Sigmoid colon (tissue), 7 donors: ENCODE measurements at places on chromosomes 11 and 22. TPM values are rescaled to one million over a fixed set of nuclear protein-coding genes. Genes with fewer than 3 reads are reported as not detected.

GLYAT gene
- not detected for total RNA-seq

VWCE gene
- total RNA-seq: 1.1 TPM

MS4A6E gene
- not detected for total RNA-seq

GP1BB gene
- 1.6 TPM for total RNA-seq

OR6A2 gene
- total RNA-seq: 0.14 TPM

HTR3B gene
- total RNA-seq: not detected

MYOD1 gene
- not detected for total RNA-seq

CHRM1 gene
- total RNA-seq: 0.36 TPM

- no peak for DNase-seq
These were observed 313.7 kb downstream of the MN1 start for GRCh38 chr22:27487600-27488452.

DNA sequence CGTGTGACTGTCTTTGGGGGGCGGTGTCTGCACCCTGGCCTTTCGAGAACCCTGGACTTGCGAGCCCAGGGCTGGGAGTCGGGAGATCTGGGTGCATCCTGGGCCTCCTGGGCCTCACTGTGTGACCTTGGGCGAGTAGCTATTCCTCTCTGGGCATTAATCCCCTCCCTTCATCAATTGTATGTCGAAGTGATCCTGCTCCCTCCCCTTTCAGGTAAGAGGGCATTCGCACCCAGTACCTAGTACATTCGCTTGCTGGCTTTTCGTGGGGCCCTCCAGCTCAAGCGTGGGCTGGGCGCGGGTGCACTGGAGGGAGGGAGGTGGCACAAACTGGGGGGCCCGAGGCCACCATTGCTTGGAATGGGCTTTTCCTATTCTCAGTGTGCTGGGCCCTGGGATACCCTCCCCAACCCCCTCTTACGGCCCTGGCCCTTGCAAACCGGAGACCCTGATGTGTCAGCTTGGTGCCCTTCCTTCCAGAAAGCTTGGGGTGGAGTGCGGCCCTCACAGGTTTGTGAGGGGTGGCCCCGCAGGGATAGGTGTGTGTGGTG is 530 bp downstream of the USP35 start:
- DNase-seq: peak; percentile 62

DNA sequence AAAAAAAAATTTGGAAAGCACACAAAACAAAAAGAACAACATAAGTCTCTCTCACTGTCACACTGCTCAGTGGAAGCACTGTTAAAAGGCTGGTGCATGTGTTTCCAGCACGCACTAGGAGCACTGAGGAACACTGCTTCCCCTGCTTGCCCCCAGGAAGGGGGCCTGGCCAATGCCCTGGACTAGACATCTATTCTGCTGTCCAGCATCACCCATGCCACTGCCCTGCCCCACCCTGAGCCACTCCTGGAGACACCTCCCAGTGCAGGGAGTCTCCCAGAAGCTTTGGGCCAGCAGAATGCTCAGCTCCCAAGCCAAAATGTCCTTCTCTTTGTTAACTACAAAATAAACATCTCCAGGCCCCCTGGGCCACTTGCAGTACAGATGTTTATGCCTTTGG is 49.7 kb upstream of the EMID1 start:
- DNase-seq: peak; percentile 40

- no peak for DNase-seq
These were observed 432.2 kb downstream of the RAB38 start for GRCh38 chr11:87743007-87743406.

GRCh38 chr11:87477321-87477720 is 439.6 kb downstream of the TMEM135 start:
- no peak for DNase-seq

DNA sequence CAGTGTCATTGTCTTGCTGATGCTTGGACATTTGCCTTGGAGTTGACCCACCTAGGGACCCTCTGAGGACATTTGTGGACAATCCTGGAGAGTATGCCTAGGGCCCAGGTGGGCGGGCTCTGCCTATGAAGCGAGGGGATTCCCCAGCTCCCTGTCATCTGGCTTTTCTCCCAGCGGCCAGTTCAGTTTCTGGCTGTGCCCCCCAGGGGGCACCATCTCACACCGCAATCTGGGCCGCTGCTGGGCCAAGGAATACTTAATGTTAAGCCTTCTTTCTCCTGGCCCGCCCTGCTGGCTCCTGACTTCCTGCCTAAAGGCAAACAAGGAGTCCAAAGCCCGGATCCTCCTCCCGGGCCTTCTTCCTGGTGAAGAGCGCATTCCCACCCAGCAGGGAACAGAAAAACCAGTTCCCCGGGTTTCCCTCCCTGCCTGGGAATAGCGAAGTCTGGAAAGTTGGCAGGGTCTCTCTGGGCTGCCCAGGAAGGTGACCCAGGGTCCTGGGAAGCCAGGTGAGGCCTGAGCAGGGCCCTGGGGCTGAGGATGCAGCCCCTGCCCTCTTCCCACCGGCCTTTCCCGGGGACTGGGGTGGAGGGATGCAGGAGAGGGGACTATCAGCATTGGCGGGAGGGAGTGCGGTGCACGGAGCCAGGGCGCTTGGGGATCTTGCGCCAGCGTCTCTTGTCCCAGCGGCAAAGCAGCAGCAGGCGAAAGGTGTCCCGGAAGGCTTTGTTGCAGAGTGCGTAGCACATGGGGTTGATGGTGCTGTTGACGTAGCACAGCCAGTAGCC is 11.9 kb downstream of the CHRM1 start:
- DNase-seq: peak; percentile 72

DNA sequence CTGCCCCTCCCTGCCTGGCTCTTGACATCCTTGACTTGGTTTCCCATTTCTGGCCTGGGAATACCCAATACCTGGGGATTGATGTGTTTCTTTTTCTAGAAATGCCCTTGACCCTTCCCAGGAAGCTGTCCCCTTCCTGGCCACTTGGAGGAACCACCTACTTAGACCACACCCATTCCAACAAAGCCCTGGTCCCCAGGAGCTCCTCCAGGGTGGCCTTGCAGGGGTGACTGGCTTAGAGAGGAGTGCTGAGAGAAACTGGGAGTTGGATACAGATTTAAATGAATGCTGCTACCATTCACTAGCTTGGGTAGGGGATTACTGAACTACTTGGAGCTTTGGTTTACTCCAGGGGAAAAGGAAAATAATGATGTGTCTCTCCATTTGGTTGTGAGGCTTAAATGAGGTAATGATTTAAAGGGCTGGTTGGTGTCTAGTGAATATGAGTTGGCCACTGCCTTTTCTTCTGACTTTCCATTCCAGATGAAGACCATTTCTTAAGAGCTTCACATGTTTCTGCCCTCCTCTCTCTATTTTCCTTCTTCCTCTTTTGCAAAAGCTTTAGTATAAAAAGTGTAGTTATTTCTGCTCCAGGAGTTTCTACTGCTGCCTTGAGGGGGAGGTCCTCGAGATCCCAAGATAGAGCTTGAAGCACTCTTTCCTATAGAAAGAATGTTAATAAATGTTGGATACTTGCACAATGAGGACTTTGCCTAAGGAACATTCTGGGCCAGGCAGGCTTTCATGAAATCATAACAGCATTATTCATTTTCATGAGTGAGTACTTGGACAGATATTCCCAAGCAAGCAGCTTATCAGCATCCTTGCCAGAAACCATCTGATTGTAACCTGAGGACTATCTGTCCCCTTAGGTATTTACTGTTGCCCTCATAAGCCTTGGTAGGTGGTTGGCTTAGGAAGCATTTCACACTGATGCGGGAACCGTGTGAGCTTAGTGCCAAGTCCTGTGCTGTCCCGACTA is 22.4 kb downstream of the PANX1 start:
- no peak for DNase-seq

- DNase-seq: no peak
These were observed 32.4 kb downstream of the ZC3H12C start for GRCh38 chr11:110125632-110126031.

GRCh38 chr11:128568166-128568778 is 19.1 kb downstream of the ETS1 start:
- peak; percentile 59 for DNase-seq

GRCh38 chr11:62443390-62444235 is 24.8 kb downstream of the SCGB1A1 start:
- peak; percentile 83 for DNase-seq

DNA sequence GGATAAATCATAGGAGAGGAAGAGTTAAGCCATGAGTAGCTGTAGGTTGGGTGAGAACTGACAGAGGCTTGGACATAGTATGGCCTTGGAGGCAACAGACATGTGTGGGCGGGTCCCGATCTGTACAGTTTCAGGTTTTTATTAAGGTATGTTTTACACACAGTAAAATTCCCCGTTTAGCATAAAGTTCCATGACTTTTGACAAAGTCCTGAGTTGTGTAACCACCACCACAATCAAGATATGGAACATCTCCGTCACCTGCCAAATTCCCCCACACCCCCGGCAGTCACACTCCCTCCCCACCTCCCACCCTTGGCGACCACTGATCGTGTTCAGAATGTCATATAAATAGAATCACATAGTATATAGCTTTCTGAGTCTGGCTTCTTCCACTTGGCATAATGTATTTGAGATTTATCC is 68.1 kb downstream of the GRIK4 start:
- DNase-seq: peak; percentile 18

DNA sequence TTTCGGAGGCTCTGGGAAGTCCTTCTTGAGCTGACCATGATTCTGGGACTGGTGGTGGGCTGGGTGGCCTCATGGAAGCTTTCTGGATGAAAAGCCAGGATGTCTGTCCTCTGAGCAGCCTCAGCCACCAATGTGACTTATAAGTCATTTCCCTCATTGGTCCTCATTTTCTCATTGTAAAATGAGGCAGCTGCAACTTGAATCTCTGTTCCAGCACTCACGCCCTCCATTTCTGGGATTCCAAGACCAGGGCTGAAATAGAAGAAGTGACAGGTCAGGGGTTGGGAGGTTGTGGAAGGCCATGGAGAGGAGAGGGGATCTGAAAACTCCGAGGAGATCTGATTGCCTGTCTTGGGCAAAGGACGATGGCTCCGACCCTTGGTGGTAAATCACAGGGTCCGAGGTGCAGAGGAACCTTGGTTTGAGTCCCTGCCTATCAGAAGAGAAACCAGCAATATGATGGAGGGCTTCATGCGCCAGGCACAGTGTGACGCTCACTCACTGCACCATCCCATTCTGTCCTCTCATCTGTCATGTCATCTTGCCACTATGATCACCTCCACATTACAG is 38.3 kb downstream of the TSPAN18 start:
- peak; percentile 55 for DNase-seq

- no peak for DNase-seq
These were observed 39.2 kb downstream of the MCHR1 start for GRCh38 chr22:40718250-40719204.

GRCh38 chr11:119172513-119172912 is 4.0 kb downstream of the NLRX1 start:
- DNase-seq: no peak
